Iris pigment epithelial cell (primary cell): ENCODE measurements at places on chromosomes 1 and 21.

DNA sequence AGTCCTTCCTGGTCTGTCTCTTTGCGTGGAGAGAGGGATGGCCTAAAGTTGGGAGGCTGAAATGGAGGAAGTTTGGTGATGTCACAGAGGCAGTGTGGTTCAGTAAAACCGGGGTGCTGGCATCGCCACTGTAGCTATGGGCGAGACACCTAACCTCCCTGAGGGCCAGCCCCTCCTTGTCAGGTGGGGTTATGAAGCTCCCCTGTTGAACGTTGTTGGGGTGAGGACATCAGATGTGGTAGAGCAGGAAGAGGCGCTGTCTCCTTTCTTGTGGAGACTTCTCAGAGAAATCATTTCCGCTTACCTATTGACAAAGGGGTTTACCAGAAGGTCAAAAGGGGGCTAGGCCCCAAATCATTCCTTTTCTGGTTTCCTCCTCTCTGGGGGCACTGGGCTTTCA, 294.7 kb downstream of the SIPA1L2 start:
- DNase-seq, result no peak

GRCh38 chr1:84086616-84087015, 57.5 kb upstream of the PRKACB start:
- no peak for DNase-seq

- DNase-seq, result peak; percentile 97
Measured at GRCh38 chr1:198681831-198682759, 43.3 kb downstream of the PTPRC start.

DNA sequence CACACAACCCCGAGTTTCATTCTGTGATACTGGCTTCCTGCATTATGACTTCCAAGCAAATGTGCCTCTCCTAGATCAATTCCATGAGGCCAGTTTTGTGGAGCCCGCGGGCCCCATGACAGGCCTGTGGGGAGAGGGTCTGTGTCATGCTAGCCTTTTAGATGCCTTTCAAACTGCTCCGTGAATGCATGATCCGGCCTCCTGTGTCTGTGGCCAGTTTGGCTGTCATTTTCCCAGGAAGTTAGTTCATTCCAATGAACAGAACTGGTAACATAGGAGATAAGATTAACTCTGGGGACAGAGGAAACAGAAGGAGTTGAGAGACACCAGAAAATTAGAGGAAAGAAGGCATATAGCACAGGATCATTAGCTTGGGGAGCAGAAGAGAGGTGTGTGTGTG, 3.2 kb downstream of the FNDC7 start:
- DNase-seq, result no peak

GRCh38 chr1:20061866-20062265, 8.1 kb upstream of the PLA2G5 start:
- no peak for DNase-seq

DNA sequence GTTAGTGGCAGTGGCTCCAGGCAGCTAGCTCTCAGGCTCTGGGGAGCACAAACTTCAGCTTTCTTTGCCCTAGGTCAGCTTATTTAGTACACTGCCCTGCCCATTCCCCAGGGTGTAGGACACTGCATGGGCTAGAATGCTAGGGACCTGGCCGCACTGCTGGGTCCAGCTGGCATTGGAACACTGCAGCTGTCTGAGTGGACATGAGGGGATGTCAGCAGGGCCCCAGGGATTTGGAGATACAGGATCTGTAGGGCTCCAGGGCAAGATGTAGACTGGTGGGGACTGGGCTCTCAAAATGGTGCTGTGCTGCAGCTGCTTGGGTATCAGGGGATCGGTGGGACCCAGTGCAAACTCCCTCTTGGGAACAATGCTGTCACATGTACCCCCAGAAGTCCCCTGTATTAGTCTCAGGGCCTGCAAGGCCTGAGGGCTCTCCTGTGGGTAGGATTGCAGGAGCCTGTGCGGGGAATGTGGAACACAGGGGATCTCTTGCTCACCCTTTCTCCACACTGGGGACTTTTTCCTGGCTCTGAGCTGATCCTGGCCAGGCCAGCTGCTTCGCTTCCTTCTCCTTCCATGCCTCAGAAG, 25.2 kb upstream of the TTC22 start:
- DNase-seq, result no peak

GRCh38 chr1:30966690-30967369, 58.3 kb upstream of the SDC3 start:
- peak; percentile 81 for DNase-seq

- DNase-seq, result no peak
Measured at GRCh38 chr1:234849832-234850231, 239.9 kb upstream of the IRF2BP2 start.

DNA sequence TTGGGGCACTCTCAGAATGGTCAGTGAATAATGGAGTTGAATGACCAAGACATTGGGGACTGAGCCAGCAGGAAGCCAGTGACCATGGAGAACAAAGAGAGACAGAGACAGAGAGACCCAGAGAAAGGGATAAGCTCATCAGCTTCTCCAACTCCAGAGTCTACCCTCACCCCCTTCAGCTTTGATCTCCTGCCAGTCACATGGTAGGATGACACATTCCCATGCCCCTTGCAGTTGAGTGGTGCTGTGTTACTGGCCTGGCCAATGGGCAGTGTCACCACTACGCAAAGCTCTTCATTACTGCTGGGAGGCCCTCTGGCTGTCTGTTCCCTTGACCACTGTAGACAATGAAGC, 643.5 kb downstream of the AJAP1 start:
- DNase-seq, result no peak

DNA sequence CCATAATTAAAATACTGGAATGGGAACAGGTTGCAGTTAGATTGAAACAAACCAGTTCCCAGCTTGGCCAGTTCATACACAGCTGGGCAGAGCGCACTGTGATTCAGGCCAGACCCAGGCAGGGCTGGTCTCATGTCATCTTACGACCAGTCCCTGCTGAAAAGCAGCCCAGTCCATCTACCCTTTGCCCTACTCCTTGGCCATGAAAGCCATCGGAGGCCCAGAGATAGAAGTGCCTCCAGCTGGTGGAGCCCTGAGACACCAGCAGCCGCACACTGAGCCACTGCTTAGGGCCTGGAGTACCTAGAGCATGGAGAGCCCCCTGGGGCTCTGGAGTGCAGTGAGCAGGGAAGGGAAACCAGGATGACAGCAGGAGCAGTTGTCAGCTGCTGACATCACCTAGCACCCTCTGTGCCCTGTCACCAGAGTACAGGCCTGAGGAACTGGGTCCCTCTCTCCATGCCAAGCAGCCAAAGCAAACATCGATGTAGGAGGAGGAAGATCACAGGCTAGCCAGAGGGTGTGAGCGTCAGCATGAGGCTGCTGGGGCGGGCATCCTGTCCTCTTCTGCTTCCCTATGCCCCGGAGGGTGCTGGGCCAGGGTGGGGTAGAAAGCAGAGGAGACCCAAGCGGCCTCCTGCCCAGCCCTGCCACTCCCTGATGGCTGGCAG, 34.2 kb upstream of the TMEM125 start:
- no peak for DNase-seq

- no peak for DNase-seq
Measured at GRCh38 chr1:215794156-215794555, 227.1 kb downstream of the KCTD3 start.

DNA sequence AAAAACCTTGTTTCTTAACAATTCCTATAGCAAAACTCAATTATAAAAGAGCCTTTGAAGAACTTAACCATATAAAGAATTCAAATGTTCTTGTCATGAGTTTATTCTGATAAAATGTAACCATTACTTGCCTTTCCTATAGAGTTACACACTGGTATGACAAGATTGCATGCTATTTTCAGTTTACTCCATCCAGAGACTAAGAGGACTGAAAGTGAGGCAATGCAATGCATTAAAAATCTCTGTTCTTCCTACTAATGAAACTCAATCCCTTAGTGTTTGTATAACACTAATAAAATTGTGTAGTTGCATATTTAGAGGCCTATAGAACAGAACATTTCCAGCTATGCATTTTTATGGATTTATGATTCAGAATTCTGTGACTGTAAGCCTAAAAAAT, 88.1 kb downstream of the COP1 start:
- DNase-seq, result peak; percentile 66

DNA sequence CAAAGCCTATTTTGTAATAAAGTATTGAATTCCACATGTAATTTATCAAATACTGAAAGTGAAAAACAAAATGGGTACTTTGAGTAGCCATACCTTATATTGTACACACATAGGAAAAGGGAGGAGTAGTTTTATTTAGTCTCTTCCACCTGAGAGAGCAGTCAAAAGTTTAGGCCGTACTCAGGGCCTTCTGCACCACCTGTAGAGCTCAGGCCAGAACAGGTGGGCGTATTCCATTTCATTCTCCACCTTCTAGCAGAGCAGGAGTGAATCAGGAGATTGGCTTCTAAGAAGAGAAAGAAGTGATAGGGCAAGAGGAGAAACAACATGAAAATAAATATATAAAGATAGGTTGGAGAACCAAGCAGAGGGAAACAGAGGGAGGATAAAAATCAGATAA, 44.0 kb downstream of the TRAF5 start:
- DNase-seq, result no peak

- no peak for DNase-seq
Measured at GRCh38 chr1:247316590-247317197, 15.0 kb downstream of the ZNF496 start.

DNA sequence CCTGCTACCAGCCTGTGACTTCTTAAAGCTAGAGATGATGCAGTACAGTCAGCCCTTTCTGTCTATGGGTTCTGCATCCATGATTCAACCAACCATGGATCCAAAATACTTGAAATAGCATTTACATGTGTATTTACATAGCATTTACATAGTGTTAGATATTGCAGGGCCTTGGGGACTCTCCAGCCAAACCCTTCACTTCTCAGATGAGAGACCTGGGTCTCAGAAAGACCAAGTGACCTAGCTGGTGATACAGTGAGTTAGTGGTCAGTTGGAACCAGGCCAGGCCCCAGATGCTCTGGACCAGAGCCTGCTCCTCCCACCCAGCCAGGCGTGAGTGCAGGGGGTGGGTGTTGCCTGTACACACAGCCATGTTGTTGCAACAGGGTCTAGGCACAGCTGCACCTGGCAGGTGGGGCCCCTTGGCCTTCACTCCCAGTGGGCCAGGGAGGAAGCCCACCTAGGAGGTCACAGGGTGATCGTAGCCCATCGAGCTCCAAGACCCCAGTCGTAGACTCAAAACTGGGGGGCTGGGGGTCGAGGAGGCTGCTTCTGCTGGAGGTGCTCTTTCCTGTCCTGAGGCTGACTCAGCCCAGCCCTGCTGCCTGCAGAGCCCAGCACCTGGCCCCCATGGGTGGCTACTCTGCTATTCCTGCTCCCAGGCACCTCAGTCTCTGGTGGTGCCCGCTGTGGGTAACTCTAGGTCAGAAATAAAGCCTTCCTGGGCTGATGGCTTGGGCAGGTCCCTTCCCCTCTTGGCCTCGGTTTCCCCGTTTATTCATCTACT, 7.7 kb downstream of the TMEM61 start:
- DNase-seq, result peak; percentile 59

DNA sequence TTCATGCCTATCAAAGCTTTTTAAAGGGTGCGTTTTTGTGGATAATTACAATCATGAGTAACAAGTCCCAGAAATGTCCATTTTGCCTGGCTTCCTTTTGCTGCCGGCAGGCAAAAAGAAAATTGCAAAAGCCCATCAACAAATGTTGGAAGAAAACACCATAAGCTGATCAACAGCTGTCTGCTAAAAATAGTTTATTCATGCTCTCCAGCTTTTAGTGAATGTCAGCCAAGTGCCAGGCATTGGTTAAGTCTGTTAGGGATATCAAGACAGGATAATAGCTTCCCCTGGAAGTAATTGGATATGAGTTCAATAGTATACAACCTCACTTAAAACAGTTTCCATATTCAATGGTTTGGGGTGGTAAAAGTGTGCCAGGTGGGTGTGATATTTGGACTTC, 13.6 kb upstream of the AGMAT start:
- no peak for DNase-seq

- DNase-seq, result no peak
Measured at GRCh38 chr1:240046000-240046399, 45.7 kb upstream of the FMN2 start.

DNA sequence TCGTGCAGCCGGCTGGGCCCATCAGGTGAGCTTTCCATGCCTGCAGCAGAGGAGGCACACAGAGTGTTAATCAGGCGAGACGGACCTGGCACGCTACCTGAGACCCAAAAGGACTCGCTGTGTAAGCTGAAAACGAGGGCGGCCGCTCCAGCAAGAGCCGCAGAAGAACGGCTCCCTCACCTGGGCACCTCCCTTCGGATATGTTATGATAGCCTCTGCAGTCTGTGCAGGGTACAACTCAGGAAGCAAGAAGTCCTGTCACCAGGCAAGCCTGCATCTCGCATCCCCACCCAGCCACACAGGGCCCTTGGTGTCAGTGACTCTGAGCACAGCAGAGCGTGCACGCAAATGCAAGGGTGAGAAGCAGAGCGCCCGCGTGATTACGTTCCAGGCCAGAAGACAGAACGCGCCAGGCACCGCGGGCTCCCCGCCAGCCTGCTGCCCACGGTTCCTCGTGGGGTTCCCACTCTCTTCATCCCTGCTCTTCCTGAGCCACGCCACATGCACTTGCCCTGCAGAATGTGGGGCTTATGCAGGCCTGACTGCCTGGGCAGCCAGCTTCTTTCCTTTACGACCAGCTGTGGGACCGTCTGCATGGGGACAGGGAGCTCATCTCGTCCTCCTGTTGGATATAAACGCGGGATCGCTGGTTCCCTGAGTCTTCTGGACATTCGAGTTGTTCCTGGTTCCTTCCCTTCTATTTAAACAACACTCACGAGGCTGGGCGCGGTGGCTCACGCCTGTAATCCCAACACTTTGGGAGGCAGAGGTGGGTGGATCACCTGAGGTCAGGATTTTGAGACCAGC, 20.2 kb upstream of the LRRC47 start:
- DNase-seq, result no peak

- DNase-seq, result no peak
Measured at GRCh38 chr1:87263785-87264184, 64.9 kb upstream of the LMO4 start.

- DNase-seq, result no peak
Measured at GRCh38 chr21:39182016-39182415, 1.2 kb downstream of the PSMG1 start.

DNA sequence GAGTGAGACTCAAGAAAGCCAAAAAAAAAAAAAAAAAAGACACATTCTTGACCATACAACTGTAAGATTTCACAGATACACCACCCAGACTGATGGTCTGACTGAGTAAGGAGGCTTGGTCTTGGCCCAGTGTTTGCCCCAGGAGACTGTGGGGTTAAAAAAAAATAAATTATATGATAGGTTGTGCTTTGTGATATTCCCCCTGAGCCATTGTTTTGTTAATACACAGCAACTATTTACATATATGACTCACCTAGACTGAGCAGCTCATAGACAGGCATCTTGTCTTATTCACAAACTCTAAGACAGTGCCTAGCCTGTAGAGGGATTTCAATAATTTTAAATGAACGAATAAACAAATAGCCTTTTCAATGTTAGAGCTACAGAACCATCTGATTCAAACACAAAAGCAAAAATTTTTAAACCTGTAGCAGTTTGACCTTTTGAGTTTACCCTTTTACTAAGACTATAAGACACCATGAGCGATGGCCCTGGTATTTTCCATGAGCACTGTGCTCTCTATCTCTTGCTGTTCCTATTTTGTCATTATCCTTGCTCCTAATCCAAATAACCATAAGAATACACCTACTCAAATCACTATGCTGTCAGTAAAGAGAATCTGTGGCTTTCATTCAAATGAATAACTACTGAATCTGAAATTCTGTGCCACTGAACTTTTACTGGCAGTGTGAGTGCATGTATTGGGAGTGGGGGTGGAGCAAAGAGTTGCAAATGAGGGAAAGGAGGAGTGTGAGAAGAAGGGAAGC, 199.4 kb upstream of the PTBP2 start:
- DNase-seq, result peak; percentile 65
